ENCODE measurements at places on chromosomes 4 and X. TPM values are rescaled to one million over a fixed set of nuclear protein-coding genes. Genes with fewer than 3 reads are reported as not detected.

DNA sequence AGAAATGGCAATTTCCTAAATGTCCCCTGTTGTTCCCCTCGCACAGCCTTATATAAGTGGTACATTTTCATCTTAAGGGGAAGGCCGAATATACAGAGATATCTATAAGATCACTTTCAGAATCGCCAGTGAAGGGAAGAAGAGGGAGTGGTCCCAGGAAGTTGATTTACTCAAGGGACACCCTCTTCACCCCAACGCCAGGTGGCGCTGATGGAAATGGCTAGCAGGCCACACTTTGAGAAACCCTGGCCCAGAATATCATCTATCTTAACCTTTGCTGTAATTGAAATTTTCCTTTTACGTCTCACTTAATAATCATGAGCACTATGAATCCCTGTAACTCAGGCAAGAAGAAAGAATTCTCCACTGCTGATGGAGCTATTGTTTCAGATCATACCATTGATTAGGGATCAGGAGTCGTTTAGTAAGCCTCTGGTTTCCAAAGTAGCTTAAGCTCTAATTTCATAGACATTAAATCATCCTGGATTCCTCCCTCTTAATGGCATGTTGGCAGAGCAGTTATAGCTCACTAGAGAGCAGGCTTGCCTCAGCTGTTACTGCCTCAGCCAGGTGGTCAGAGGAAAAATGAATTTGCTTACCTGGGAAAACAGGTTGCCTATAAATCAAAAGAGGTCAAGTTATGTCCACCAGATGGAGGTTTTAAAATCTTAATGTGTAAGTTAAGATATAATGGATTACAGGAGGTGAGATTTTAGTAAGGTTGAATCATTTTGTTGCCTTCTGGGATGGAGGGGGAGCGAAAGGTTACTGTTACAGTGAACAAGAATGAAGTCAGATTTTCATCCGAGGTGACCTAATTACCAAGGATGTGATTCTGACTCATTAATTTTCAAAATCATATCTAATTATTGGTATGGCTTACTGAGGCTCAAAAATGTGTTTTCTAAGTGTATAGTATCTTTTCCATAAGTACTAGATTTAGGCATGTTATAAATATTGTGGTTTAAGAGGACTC lies 941.2 kb upstream of the TENM3 start:
- DNase-seq = no peak

USP46 gene
- 9.8 TPM for total RNA-seq

DNA sequence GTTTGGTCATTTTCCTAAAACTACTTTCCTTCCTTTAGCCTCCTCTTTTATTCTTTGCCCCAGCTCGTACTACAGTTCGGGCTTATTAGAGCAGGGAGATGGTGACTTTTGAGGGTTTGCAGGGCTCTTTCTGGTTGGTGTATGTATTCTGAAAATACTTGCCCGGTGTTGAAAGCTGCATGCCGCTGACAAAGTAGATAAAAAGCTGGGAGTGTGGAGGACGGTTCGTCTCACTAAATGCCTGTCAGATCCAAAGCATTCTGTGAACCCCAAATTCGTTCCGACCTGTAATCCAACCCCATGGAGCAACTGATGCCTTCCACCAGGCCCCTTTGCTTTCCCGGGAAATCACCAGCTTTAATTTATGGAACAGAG lies 19.2 kb downstream of the TRIM2 start:
- no peak for DNase-seq

- no peak for DNase-seq
Observed at GRCh38 chr4:184136525-184136924, 81.1 kb downstream of the ENPP6 start.

IL9R gene
- total RNA-seq = not detected

TSC22D3 gene
- total RNA-seq = 18.9 TPM

TAB3 gene
- total RNA-seq = 21.1 TPM

- no peak for DNase-seq
Observed at GRCh38 chrX:120137439-120137838, 21.0 kb upstream of the RHOXF2 start.

DNA sequence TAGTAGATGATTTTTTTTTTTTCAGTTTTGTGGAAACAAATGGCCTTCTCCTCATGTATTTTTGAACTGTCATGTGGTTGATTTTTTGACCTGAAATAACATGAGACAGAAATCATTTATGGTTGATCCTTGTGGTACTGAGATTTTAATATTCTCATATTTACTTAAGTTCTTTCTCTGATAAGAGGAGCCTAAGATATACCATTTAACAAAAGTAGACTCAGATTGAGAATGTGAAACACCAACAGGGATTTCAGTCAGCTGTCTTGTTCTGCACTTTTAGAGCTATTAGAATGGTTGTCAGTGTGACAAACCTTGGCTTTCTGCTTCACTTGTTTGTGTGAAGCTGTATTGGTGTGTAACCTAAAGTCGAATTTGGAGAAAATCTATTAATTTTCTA lies 575.7 kb downstream of the SPOCK3 start:
- DNase-seq = no peak

DNA sequence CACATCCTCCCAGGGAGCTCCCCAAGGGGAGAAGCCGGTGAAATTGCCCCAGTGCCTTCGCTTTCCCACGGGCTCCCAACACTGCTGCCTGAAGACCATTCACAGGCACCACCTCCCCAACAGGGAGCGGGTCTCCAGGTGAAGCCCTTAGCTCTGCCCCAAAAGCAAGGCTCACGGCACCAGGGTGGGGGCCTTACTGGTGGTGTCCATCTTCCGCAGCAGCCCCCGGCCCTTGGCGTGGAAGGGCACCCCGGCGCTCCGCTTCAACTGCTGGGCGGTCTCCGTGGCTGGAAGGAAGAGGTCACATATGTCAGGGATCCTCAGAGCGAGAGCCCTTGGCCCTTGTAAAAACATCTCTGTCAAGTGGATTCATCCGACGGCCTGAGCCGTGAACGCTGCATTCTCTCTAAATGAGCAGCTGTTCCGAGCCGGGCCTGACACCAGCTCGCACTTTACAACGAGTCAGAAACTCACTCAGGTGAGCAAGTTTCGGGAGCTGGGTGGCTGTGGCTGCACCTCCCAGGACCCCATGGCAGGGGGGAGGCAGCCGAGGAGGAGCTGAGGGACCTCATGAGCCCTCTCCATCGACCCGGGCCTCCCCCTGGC lies 20.9 kb downstream of the NELFA start:
- no peak for DNase-seq
